ENCODE measurements at places on chromosomes 3 and 15.

DNA sequence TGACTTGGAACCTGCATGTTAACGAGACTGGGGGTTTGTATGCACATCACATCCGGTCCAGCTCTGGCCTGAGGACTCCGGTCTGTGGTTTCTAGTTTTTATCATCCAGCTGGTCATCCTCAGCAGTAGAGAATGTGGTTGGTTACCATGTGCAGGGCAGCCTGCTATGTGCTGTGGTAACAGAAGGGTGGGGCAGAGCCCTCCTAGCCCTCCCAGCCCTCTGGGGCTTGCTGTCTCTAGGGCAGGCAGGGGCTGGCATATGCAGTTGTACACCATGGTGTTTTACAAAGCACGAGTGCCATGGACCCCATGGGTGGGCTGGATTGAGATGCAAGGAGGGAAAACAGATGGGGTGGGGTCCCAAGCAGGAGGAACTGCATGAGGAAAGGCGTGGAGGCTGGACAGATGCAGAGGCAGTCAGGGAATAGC lies 70.2 kb downstream of the APBA2 start:
- peak; percentile 55 for DNase-seq

GRCh38 chr3:66386925-66387650 lies 113.7 kb downstream of the LRIG1 start:
- no peak for DNase-seq

GRCh38 chr3:29643034-29643425 lies 362.2 kb downstream of the RBMS3 start:
- no peak for DNase-seq

DNA sequence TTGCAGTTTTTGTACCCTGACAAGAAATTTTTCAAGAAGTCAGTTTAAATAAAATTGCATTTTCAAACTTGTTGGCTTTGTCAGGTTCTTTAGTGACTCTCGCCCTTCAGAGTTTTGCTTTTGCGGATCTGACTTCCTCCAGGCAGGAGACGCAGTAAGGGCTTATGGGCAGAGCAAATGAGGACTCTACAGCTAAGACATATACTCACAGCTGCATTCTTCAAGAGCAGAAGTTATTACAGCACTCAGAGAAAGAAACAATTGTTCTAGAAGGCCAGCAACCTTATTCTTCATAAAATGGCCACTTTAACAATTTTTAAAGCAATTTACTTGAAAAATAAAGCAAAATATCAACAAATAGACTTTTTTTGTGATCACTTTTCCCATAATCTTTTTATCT lies 438.8 kb upstream of the THRB start:
- DNase-seq = no peak

GRCh38 chr3:134974624-134975023 lies 179.6 kb downstream of the EPHB1 start:
- no peak for DNase-seq

GRCh38 chr3:23811185-23811527 lies 5.4 kb downstream of the UBE2E1 start:
- DNase-seq = no peak

- peak; percentile 2 for DNase-seq
Observed at GRCh38 chr3:87625876-87626275, 349.5 kb upstream of the POU1F1 start.

- peak; percentile 44 for DNase-seq
Observed at GRCh38 chr3:146594843-146595482, 10.2 kb downstream of the PLSCR5 start.

DNA sequence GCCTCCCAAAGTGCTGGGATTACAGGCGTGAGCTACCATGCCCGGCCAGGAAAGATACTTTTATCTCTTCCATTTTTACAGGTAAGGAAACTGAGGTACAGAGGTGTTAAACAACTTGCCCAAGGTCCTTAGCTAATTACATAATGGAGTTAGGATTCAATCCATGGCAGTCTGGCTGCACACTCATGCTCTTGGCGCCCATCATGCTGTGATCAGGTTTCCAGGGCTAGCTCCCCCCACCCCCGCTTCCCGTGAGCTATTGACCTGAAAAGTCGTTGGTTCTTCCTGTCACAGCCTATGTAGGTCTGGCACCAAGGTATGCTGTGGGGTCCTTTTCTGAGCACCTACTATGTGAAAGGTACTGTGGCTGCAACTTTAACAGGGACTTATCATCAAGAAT lies 55.9 kb upstream of the LARS2 start:
- DNase-seq = no peak

DNA sequence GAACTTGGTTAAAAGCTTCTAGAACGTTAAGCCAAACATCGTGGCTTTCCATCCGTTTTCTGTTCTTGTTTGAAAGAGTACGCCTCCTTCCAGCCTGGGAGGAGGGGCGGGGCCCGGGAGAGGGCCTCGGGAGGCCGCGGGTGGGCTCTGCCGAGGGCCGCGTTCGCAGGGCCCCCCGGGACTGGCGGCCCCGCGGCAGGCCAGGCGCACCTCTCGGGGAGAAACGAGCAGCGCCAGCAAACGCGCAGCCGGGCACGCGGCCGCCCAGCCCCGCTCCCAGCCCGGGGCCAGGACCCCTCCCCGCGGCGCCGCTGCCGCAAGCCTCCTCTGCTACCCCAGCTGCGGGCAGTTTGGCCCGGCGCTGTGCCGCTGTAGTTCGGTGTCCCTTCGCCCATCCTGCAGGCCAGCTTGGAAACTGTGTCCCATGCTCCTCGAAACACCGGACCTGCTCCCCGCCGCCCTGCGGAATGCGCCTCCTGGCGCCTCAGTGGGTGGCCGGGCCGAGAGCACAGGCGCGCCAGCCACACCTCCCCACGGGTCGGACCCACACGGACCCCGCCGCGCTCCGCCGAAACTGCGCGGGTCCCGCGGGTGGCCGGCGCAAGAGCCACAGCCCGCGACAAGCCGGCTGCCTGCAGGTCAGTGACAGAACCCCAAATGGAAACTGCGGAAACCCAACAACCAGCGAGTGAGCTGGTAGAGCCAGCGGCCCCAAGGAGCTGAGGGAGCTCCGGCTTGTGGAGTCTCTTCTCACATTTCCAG lies 2.3 kb downstream of the OCA2 start:
- DNase-seq = no peak

- DNase-seq = peak; percentile 51
Observed at GRCh38 chr3:138455801-138456716, 21.6 kb downstream of the ESYT3 start.

- no peak for DNase-seq
Observed at GRCh38 chr3:65927576-65927975, 111.1 kb downstream of the MAGI1 start.

DNA sequence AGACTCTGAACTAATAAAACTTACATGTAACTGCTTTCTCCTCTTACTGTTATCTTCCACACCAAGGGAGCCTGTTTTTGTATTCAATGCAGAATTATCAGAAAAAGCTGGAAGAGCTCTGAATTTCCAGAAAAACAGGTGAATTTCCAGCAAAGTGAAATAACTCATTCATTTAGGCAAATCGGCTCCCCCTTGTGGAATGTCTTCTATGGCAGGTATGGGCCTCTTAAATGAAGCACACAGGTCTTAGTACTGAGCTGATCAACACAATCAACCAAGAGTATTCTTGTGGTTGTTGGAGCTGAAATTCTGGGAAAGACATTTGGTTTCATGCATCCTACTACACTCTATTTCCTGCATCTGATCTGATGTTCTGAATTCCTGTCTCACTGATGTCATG lies 31.0 kb upstream of the PTPRG start:
- DNase-seq = peak; percentile 64

DNA sequence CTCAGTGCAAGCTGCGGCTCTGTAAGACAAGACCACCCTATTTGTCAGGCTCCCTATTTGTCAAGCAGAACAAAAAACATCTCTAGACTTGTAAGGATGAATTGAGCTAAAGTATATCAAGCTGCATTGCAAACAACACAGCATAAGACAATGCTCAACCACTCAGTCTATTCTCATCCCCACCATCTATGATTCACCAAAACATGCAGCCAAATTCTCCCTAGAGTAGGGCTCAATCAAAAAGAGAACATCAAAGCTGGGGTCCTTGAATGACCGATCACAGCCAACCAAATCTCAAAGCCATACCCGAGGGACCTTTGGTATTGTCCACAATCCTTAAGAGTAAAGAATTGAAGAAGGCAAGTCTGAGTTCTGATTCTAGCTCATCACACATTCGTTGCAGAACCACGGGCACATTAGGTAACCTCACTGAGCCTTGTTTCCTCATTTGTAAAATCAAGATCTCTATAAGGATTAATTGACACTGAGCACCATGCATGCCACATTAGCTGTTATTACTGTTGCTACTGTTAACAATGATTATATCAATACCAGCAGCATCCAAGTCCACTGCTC lies 31.2 kb downstream of the RFTN1 start:
- no peak for DNase-seq

DNA sequence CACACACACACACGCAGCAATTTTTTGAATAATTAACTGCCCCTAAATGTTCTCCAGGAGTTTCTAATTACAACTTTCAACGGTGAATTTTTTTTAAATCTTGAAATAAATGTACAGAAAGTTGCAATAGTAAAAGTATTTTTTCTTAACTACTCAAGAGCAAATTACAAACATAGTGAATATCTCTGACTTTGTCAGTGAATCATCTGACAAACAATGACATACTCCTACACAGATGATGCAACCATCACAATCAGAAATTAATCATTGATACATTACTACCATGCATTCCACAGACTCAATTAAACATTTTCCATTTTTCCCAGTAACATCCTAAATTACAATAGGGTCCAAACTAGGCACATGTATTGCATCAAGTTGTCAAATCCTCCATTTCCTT lies 597.3 kb downstream of the NAALADL2 start:
- DNase-seq = peak; percentile 24

- no peak for DNase-seq
Observed at GRCh38 chr15:34628577-34629152, 45.2 kb upstream of the GOLGA8B start.

- no peak for DNase-seq
Observed at GRCh38 chr15:42742149-42742548, 5.2 kb upstream of the CDAN1 start.

DNA sequence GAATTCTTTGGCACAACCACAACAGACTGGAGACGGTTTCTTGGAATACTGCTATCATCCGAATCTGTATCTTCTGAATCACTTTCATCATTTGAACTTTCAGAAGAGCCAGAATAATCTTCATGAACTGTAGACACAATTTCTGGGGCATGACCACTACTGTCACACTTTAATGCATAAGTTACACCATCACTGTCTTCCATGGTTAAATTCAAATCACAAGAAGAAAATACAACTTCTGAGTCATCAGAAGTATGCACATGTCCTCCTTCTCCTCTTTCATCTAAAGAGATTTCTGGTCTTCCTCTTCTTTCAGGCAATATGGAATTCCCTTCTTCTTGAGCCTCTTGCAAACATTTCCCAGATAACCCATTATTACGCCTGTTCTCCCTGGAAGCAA lies 42.5 kb downstream of the SETD2 start:
- DNase-seq = no peak

DNA sequence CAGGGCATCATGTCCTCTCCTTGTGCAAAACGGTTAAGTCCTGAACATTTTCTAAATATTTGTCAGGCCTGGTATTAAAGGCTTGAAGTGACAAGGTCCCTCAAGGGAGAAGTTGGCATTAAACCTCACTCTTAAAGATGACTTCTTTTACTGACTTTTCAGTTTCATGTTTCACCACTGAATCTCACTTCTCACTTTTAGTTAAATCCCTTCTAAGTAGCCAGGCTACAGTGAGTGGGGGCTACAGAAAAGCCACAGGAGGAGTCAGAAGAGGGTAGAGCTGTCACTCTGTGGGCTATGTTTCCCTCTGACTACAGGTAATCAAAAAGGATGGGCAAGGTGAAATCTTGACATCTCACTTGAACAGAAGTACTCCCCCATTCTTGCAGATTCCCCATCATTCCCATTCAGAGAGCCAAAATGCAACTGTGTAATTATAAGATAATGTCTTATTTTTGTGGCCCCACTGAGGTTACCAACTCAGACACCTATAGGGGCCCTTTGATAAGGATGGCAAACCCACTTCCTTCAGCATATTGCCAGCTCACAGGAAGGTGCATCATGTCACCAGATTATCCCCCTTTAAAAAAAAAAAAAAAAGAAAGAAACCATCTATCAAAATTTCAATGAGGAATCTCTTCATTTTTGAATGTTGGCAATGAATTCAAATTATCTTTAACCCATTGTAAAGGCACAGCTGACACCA lies 790.1 kb upstream of the CFAP20DC start:
- DNase-seq = no peak

DNA sequence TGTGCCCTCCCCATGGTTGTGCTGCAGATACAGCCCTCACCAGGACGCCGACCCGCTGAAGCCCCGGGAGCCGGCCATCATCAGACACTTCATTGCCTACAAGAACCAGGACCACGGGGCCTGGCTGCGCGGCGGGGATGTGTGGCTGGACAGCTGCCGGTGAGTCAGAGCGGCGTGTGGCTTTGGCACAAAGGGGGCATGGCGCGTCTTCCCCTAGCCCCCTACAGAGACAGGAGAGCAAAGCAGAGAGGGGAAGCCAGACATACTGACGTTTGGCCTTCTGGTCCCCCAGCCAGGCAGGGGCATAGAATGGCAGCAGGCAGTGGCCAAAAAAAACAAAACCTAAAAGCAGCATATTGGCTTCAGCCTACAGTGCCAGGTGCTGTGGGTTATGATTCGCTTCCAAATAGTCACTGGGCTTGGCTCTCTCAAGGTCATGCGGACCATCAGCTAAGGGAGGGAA lies 64.0 kb downstream of the MESD start:
- no peak for DNase-seq

- DNase-seq = no peak
Observed at GRCh38 chr3:8827641-8828040, 58.2 kb upstream of the OXTR start.

Data from fibroblast of pulmonary artery (primary cell).